ENCODE measurements at places on chromosomes 6 and 20. TPM values are rescaled to one million over a fixed set of nuclear protein-coding genes. Genes with fewer than 3 reads are reported as not detected.

DNA sequence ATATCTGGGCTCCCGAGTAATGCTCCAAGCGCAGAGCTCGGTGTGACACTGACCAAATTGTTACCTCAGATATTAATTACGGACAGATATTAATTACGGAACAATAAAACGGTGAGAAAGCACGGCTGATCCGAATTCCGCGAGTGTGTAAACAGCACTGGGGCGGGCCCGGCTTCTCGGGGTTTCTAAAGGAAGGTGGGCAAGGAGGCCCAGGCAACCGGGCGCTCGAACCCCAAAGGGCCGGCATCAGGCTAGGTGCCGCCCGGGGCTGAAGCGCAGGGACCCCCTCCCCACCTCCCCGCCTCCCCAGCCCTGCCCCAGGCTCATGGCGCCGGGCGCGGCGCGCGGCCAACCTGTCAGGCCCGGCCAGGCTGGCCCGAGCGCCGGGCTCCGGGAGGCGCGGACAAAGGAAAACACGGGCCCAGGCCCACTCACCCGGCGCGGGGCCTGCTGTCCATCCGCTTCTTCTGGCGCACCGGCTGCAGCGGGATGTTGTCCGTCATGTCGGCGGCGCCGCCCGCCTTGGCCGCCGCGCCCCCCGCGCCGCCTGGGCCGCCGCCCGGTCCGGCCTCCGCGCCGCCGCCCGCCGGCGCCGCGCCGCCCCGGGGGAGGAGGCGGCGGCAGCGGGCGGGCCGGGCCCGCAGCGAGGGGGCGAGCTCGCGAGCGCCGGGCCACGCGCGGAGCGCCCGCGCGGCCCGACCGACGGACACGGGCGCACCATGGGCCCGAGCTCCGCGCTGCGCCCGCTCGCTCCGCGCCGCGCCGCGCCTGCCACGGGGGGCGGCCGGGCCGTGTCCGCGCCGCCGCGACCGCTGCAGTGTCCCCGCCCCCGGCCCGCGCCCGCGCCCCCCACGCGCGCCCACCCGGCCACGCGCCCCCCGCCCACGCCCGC, at the start of gene ATP9A:
Gene ATP9A, minus strand, starts transcription at position 524 of the 892 bp plus-strand sequence. Its CDS starts 21 bp downstream, at position 503.
- DNase-seq: peak; percentile 55

- no peak for DNase-seq
These were observed 129.5 kb upstream of the PTPN1 start for GRCh38 chr20:50380697-50381040.

DNA sequence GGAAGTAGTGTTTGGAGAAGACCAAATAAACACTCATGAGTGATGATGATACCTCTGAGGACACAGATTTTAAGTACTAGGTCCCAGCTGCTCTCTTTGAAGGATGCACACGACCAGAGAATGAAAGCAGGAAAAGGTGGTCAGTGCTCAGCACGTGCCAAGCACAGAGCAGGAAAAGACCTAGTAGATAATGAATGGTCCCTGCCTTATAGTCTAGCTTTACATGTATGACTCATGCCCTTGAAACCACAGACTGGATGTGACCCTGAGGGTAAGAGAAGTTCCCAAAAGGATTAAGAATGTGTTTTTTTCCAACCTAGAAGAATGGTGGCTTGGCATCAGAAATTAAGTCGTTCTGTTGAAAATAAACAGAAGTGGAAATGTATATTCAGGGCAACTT, 2.8 kb upstream of the MC3R start:
- no peak for DNase-seq

Gene MYB
- 0.56 TPM for total RNA-seq

DNA sequence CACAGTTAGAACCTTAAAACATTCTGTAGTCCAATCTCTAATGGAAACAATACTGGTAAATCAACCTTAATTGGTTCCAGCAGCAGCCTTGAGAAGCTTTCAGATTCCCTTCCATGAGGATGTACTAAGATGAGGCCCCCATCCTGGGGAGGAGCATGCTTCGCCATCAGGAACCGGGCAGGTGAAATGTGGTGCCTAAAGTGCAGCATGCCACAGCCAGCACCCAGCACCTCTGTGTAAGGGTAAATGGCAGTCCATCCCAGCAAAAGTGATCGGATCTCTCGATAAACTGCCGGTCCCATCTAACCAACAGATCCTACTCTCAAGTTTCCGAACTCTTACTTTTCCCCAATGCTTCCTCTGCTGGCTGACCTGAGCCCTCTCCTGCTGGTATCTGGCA, 166.3 kb upstream of the PDE10A start:
- no peak for DNase-seq

DNA sequence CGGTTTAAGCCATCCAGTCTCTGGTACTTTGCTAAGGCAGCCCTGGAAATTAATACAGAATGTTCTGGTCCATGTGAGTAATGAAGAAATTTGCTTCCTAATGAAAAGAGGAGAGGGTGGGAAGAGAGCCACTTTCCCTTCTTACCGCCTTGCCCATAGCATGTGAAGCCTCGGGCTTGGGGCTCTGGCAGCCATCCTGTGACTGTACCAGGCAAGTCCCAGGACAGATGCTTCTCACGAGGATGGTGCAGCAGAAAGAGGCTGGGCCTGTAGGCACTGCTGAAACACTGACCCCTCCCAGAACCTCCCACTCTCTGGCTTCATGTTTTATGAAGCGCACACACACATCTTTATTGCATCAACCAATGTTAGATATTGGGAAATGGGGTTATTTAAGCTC, 74.8 kb downstream of the IYD start:
- DNase-seq: no peak

- DNase-seq: no peak
These were observed 128.9 kb upstream of the PROKR2 start for GRCh38 chr20:5445611-5446010.

Gene ENTPD6
- total RNA-seq: 191 TPM

DNA sequence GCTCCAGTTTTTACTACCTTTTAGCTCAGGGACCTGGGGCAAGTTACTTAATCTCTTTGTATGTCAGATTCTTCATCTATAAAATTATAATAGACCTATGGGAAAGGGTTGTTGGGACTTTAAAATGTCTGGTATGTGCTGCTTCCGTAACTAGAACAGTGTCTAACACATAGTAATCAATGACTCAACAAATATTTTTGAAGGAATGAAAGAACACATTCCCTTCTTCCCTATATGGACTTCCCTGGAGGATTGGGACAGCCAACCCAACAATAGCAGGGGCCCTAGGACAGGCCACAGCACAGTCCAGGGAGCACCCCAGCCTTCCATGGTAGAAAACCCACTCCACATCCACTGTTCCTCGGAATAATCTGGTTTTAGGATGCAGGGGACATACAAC, 50.7 kb upstream of the TPD52L1 start:
- no peak for DNase-seq

- peak; percentile 82 for DNase-seq
These were observed 183.2 kb downstream of the SIM1 start for GRCh38 chr6:100281471-100281901.

DNA sequence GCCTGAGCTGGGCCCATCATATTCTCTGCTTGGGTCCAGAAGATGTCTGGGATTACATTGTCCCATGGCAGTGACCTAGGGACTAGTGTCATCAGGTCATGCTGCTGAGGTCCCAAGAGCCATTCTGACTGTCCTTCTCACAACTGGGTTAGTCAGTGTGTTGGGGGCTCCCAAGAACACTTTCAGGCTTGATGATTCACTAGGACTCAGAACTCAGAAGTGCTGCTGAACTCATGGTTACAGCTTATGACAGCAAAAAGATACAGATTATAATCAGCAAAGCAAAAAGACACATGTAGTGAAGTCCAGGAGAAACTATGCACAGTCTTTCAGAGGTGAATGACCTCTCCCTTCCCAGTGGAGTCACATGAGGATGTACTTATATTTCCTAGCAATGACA, 107.8 kb downstream of the SYNE1 start:
- no peak for DNase-seq
